ENCODE measurements at places on chromosomes 7 and 10.

DNA sequence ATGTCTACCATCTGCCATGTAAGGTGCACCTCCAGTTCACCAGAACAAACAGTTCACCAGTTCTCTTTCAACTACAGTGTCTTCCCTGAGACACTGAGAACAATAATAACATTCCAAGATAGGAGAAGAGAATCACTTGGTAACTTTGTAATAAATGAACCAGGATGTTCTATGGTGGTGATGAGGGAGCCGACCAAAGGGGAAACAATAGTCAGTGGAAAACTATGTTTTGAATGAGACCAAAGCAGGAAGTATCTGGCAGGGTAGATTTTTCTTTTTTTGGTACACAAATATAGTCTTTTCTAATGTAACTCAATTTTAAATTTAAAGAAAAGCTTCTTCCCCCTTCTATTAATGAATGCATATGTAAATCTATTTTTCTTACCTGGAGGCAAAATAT, 20.0 kb downstream of the HYAL4 start:
- no peak for DNase-seq

DNA sequence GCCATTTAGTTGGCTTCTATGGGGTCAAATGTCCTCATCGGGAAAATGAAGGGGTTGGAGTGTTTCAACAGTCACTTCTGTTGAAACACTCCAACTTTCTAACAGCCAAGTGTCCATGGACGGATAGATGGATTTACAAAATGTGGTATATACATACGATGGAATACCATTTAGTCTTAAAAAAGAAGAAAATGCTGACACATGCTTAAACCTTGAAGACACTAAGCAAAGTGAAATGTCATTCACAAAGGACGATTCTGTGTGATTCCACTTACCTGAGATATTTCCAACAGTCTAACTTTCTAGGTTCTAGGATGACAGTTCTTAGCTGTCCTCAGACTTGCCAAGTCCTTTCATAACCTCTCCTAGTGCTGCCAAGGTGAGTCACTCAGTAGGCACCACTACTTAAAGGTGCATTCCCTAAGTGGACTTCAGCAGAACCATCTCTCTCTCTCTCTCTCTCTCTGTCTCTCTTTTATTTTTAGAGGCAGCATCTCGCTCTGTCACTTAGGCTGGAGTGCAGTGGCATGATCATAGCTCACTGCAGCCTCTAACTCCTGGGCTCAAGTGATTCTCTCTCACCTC, 69.0 kb downstream of the DENND2A start:
- peak; percentile 2 for DNase-seq

DNA sequence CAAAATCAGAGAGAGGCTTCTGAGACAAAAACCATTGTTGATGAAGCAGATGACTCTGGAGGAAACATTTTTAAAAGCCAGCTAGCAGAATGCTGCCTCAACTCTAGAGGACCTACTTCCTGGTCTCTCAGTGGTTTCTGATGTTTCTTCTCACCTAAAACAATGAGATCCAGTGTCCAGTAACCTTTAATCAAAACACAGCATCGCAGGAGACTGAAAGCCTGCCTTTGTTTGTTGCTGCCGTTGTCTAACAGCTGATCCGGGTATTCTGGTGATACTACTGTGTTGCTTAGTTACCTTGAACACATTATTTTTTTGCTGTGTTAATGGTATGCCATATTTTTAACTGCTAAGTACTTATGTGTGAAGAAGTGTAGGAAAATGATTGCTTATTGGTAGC, 70.9 kb downstream of the WIPF3 start:
- no peak for DNase-seq

GRCh38 chr10:34298346-34298818, 516.7 kb downstream of the PARD3 start:
- DNase-seq = no peak

DNA sequence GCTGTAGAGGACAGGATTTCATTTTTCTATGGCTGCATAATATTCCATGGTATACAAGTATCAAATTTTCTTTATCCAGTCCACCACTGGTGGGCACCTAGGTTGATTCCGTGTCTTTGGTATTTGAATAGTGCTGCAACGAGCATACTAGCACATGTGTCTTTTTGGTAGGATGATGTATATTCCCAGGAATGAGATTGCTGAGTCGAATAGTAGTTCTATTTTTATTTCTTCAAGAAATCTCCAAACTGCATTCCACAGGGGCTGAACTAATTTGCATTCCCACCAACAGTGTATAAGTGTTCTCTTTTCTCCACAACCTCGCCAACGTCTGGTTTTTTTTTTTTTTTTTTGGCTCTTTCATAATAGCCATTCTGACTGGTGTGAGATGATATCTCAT, 550.0 kb downstream of the REEP3 start:
- no peak for DNase-seq

- no peak for DNase-seq
Observed at GRCh38 chr7:131052285-131052904, 275.3 kb upstream of the MKLN1 start.

DNA sequence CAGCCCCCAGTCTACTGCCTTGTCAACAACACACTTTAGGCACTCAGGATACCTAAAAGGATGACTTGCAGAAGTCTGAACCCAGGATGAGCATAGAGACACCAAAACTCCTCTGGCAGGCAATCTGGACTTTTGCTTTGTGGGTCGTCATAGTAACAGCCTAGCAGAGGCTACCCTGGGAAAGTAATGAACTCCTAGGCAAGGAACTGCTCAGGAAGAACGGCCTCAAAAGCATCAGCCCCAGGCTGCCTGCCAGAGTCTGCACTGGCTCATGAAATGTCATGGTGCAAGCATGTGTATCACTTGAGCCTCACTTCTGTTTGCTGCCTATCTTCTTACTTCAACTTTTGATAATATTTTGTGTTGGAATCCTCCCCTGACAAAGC, 715.1 kb downstream of the GRID1 start:
- DNase-seq = no peak

- DNase-seq = no peak
Observed at GRCh38 chr10:36721871-36722270, 403.5 kb upstream of the ANKRD30A start.

DNA sequence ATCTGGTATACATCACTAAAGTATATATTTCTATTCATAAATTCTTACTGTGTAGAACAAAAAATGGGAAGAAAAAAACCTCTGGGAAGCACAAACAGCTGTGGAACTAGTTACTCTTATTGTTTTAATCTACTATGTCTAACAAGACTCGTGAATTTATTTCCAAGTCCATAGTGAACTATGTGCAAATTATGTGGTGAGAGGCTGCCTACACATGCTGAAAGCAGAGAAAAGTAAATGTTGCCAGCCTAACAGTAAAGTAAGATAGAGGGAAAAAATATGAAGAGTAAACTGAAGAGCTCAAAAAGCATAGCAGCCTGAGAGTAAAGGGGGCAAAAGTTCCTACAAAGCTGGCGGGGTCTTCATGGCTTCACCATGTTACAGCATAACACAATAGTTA, 3.0 kb downstream of the GDI2 start:
- no peak for DNase-seq

- no peak for DNase-seq
Observed at GRCh38 chr10:88408096-88408495, 175.0 kb downstream of the RNLS start.

DNA sequence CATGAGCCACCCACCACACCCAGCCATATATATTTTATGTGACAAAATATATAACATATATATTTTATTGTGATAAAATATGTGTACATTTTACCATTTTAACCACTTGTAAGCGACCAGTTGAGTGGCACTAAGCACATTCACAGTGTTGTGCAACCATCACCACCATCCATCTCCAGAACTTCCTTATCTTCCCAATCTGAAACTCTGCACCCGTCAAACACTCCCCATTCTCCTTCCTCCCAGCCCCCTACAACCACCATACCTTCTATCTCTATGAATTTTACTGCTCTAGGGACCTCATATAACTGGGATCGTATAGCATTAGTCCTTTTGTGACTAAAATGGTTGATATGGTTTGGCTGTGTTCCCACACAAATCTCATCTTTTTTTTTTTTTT, 20.8 kb upstream of the CYTH3 start:
- no peak for DNase-seq

- no peak for DNase-seq
Observed at GRCh38 chr10:95840681-95841080, 67.1 kb upstream of the CC2D2B start.

GRCh38 chr10:60801522-60801921, 23.2 kb downstream of the CDK1 start:
- DNase-seq = no peak

DNA sequence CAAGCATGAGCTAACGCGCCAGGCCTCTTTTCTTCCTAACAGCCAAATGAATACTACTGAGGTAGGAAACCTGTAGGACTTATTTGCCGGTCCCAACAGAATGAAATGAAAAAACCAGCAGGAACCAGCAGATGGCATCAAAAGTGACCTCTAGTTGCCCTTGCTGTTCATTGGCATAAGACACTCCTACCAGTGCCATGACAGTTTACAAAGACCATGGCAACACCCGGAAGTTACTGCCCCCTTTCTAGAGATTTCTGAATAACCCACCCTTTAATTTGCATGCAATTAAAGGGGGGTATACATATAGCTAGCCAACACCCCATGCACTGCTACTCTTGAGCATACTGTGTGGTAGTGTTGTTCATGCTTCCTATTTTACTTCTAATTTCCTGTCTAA, 65.2 kb downstream of the ATE1 start:
- DNase-seq = no peak

GRCh38 chr7:22113041-22113440, 167.3 kb upstream of the CDCA7L start:
- no peak for DNase-seq

GRCh38 chr7:94877731-94878670, 29.4 kb upstream of the PPP1R9A start:
- DNase-seq = no peak

GRCh38 chr7:6198689-6199595, 73.5 kb downstream of the CYTH3 start:
- DNase-seq = no peak

DNA sequence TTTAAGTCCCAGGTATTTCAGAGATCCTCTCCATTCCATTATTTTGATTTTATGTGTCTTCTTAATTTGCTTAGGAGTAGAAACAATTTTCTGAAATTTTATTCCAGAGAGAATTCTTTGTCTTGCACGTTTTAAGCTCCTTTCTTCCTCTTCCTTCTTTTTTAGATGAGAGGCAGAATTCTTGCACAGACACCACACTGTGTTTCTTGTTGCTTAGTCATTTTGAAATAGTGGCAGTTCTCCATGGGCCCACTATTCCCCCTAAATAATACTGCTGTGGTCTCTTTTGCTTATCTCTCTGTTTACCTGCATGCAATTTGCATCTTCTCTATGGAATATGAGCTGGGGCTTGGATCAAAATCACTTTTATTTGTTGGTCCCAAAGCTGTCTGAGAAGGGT, 54.3 kb upstream of the WAC start:
- no peak for DNase-seq

- peak; percentile 84 for DNase-seq
Observed at GRCh38 chr10:1198453-1199344, 142.5 kb downstream of the WDR37 start.
